AML-193 (cell line): ENCODE measurements at places on chromosomes 2 and 18.

GRCh38 chr2:217108575-217109027 lies 248.7 kb upstream of the TNP1 start:
- no peak for DNase-seq

GRCh38 chr2:178804791-178805190 lies 2.4 kb downstream of the TTN start:
- DNase-seq, result peak; percentile 43

DNA sequence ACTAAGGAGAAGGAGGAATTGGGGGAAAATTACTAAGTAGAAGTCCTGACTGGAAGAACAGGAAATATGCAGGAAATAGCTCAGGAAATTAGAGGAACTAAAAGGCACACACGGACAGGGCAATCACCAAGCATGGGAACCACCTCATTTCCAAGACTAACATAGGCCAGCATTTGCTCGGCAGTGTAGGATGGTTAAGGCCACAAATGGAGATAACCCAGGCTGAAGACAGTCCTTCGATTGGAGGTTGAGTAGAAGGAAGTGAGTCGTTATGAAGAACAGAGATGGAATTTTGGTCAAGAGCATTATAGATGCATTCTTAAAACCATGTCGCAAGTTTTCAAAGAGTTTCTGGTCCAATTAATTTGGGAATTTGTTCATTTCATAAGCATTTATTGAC lies 401.4 kb downstream of the ALK start:
- DNase-seq, result no peak

DNA sequence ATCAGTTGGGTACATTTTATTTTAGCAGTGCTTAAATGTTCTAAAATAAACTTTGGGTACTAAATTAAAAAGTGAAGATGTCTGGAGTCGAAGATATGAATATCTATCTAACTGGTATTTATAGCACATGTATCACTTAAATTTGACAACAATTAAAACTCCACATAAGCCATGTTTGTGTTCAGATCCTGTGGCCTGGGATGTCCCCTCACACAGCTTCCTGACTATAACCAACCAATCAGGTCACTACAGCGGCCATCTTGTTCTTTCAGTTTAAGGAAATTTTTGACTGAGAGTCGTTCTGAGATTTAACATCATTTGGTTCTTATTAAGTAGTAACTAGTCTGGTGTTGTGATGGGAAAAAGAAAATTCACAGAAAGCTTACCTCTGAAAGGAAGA lies 170.7 kb upstream of the NRP2 start:
- DNase-seq, result no peak

GRCh38 chr2:154710685-154711084 lies 12.2 kb downstream of the KCNJ3 start:
- no peak for DNase-seq
